ENCODE measurements at places on chromosomes 12 and 14.

DNA sequence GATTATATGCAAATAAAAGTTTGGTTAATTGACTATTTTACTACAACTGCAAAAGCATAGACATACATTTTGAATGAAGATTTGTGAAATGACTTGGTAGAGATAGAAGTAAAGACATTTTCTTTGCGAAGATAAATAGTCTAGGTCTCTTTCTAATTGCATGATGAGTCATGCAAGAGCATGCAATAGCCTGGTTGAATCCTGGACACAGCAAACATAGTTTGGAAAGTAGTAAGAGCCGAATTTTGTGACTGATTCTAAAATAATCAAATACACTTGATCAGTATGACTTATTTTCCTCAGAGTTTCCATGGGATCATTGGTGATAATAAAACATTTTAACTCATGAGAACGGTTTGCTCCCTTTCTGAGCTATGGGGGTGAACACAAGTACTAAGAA, 27.7 kb upstream of the CAND1 start:
- no peak for DNase-seq

GRCh38 chr14:85188836-85189235, 341.1 kb upstream of the FLRT2 start:
- no peak for DNase-seq

DNA sequence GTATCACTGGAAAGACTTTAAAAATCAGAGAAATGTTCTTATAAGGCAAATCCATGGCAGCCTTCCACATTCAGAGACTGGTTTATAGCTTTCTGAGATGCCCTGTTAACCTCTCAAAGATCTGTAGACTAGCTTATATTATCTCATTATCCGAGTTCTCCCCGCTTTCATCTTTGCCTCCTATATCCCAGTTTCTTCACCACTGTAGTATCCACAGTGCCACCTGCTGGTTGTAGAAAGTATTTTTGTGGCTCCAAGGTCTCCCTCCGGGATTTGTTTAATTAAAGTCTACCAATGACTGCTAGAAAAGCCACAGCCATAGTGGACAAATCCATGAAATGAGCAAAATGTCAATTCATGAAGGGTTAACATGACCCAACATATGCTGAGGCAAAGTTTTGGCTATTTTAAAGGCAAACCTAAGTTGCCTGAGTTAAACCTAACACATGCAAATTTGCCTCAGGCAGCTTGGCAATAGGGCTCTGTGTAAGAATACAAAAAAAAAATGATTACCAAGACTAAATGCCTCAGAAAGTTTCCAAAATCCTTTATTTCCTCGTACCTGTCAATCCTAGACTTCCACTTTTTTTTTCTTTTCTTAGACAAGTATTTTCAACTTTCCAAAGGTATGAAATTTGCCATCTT, 218.8 kb upstream of the BMP4 start:
- peak; percentile 66 for DNase-seq

DNA sequence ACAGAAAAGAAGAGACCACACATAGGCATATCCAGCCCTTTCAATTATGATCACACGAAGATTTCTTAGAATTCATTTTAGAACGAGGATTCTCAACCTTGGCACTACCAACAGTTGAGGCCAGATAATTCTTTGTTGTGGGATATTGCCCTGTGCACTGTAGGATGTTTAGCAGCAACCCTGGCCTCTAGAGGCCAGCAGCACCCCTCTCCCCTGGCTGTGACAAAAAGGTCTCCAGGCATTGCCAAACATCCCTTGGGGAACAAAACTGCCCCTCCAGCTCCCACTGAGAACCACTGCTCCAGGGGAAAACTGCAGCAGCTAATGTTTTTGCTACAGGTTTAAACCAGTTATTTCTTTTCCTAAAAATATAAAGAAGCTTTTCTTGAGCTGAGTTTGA, 7.1 kb downstream of the NT5DC3 start:
- no peak for DNase-seq

GRCh38 chr14:82192387-82192786, 658.7 kb upstream of the SEL1L start:
- DNase-seq = no peak

GRCh38 chr12:47311568-47311967, 231.8 kb upstream of the AMIGO2 start:
- no peak for DNase-seq

DNA sequence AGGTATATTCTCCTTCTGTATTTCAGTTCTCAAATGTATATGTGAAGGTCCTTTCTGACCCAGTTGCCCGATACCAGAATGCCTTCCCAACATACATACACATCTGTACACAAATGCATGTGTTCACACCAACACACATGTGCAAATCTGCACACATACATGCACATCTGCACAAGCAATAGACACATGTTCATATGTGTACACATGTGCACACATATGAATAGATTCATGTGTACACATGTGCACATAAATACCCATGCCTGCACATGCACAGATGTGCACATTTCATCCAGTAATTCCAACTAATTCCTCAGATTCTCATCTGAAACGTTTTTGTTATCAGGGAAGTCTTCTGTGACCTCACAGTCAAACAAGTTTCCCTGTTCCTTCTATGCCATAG, 933.6 kb downstream of the NRXN3 start:
- DNase-seq = no peak

DNA sequence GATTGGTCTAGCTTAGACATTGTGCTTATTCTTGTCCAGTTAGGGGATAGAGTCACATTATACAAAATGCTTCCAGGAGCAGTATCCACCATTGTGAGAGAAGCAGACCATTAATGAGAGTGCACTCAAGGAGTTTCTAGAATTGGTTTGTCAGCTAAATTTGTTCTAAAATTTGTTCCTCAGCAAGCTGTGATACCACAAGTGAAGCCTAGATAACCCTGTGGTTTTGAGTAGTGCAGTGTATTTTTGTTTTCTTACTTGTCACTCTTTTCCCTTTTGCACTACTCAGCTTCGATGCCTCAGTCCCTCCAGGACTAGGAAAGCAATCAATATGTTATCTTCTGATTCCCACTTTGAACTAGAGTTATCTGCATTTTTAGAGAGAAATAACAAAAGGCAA, 42.5 kb upstream of the AKAP6 start:
- no peak for DNase-seq

- no peak for DNase-seq
These were observed 15.5 kb downstream of the KIF21A start for GRCh38 chr12:39427360-39427808.
